ENCODE measurements at places on chromosomes 1 and 21. TPM values are rescaled to one million over a fixed set of nuclear protein-coding genes. Genes with fewer than 3 reads are reported as not detected.

The KLF17 gene
- not detected for total RNA-seq

The PRMT2 gene
- total RNA-seq: 81.1 TPM

The SAMSN1 gene
- total RNA-seq: not detected

The LCE2B gene
- not detected for total RNA-seq

The CACNA1S gene
- 0.09 TPM for total RNA-seq

The AGTRAP gene
- 76.6 TPM for total RNA-seq

The SEMA4A gene
- total RNA-seq: 5.9 TPM

The RHBDL2 gene
- not detected for total RNA-seq

The C1orf226 gene
- 5.1 TPM for total RNA-seq

The SEC16B gene
- total RNA-seq: 0.90 TPM

The SPTA1 gene
- total RNA-seq: not detected

The TSACC gene
- total RNA-seq: 0.86 TPM

- DNase-seq: no peak
Measured at GRCh38 chr1:27967106-27967883, 7.5 kb downstream of the XKR8 start.

GRCh38 chr1:109298666-109299557 lies 7.9 kb downstream of the MYBPHL start:
- no peak for DNase-seq

DNA sequence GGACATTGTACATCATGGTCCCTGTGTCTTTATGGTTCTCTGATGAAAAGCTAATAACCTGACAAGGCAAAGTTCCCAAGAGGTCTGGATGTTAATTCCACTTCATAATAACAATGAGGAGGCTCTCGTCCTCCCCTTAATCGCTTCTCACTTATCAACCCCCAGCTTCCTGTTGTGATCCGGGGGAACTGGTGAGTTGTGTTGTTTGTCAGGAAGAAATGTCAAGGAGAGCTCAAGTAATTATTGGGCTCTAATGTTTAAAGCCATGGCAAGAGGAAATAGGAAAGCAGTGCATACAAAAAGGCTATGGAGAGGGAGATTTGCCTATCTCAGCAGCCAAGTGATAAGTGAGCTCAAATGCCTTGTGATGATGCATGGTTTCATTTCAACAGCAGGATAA lies 42.8 kb upstream of the RASAL2 start:
- no peak for DNase-seq

GRCh38 chr1:18608534-18608933 lies 22.1 kb upstream of the PAX7 start:
- DNase-seq: no peak

GRCh38 chr1:161944381-161944780 lies 79.3 kb downstream of the OLFML2B start:
- no peak for DNase-seq

GRCh38 chr1:89287181-89288050 lies 14.8 kb upstream of the GBP5 start:
- no peak for DNase-seq

GRCh38 chr1:225485226-225485625 lies 57.4 kb upstream of the LBR start:
- peak; percentile 42 for DNase-seq

- peak; percentile 67 for DNase-seq
Measured at GRCh38 chr1:247332623-247333361, 1.1 kb upstream of the ZNF496 start.

- no peak for DNase-seq
Measured at GRCh38 chr1:227411066-227411465, 92.8 kb upstream of the CDC42BPA start.

DNA sequence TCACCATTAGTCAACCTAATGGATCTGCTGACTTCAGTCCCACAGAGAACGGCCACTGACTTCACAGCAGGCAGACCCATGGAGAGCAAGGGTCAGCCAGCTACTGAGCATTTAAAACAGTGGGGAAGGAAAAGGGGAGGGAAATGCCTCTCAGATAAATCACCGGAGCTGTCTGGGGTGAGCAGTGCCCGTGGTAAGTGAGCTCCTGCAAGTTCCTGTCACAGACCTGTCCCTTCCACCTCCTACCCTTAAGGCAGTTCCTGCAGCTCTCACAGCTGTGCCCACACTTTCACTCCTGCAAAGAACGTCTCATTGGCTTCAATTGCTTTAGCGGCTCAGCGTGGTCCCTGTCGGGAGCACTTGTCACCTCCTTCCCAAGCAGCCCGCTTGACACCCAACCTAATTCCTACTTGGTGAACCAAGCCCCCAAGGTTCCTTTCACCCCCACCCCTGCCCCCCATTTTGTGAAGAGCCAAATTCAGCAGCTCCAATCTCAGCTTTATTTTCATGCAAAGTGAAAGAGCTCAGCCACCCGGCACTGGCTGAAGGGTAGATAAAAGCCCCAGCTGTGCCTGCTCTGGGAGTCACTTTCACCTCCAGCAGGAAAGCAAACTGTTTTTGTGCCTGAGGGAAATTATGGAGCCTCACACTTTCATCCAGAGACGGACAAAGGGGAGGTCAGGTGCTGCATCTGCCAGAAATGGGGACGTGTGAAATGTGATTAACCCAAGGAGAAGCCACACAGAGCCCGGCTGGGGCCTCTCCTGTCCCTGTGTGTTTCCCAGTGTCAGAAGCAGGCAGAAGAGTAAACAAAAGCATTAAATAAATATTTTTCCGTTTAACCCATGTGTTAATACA lies 306.2 kb downstream of the TTLL7 start:
- DNase-seq: peak; percentile 94

GRCh38 chr1:242629396-242629795 lies 104.9 kb upstream of the PLD5 start:
- no peak for DNase-seq

- no peak for DNase-seq
Measured at GRCh38 chr21:44742418-44743153, 31.2 kb upstream of the TSPEAR start.

DNA sequence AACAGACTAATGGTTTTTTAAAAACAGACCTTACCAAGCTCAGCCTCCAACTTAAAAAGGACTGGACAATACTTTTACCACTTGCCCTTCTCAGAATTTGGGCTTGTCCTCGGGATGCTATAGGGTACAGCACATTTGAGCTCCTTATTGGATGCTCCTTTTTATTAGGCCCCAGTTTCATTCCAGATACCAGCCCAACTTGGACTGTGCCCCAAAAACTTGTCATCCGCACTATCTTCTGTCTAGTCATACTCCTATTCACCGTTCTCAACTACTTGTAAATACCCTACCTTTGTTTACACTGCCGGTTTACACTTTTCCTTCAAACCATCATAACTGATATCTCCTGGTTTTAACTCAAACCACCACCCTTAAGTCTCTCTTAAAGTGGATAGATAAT lies 17.9 kb upstream of the ANKRD13C start:
- no peak for DNase-seq

- no peak for DNase-seq
Measured at GRCh38 chr1:117181630-117182041, 29.1 kb downstream of the VTCN1 start.

GRCh38 chr1:78292361-78292760 lies 198.4 kb upstream of the PTGFR start:
- DNase-seq: no peak

- DNase-seq: no peak
Measured at GRCh38 chr1:199122532-199123311, 483.9 kb downstream of the PTPRC start.

- DNase-seq: no peak
Measured at GRCh38 chr21:39738566-39738965, 6.4 kb upstream of the IGSF5 start.

- no peak for DNase-seq
Measured at GRCh38 chr1:25858494-25858893, 763 bp downstream of the AUNIP start.

GRCh38 chr21:35357041-35357780 lies 308.1 kb upstream of the RUNX1 start:
- no peak for DNase-seq

DNA sequence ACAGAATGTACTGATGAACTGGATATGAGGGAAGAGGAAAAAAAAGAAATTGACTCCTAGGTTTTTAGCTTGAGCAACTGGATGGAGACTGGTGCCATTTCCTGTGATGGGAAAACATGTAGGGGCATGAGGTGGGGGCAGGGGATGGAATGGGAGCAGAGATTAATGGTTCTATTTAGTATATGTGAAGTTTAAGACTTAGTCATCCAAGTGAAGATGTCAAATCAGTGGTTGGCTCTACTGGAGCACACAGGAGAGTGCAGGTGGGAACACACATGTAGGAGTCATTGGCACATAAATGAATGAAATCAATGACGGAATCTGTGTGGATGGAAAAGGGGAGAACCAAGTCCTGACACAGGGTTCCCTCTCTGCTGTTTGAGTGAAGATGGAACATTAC lies 224.4 kb upstream of the COA6 start:
- no peak for DNase-seq

- no peak for DNase-seq
Measured at GRCh38 chr21:44453120-44453519, 2.2 kb upstream of the LRRC3 start.

- DNase-seq: no peak
Measured at GRCh38 chr1:94183197-94183815, 54.1 kb downstream of the ARHGAP29 start.

- DNase-seq: no peak
Measured at GRCh38 chr1:49424782-49425181, 599.0 kb downstream of the AGBL4 start.

- DNase-seq: no peak
Measured at GRCh38 chr21:33685613-33686197, 43.4 kb downstream of the ITSN1 start.

GRCh38 chr1:119908661-119909060 lies 12.3 kb upstream of the ADAM30 start:
- DNase-seq: no peak

GRCh38 chr21:34983680-34984086 lies 65.4 kb downstream of the RUNX1 start:
- DNase-seq: no peak

DNA sequence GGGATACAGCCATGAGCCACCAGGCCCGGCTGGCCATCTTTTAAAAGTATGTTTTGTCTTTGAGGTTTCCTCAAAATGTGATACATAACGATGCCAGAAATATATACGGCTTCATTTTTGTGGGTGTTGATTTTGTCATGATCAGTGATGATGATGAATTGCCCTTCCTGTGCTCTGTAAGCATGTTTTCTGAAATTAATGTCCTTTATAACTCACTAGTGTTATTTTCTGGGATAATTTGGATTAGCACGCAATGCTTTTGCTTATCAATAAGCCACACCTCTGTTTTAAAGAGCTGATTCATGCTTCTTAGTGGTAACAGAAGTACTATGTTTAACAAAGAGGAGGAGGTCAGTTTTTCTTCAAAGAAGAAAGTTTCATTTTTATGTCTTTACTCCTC lies 25.6 kb downstream of the PHACTR4 start:
- no peak for DNase-seq

- DNase-seq: no peak
Measured at GRCh38 chr1:118429856-118430255, 244.8 kb upstream of the SPAG17 start.

DNA sequence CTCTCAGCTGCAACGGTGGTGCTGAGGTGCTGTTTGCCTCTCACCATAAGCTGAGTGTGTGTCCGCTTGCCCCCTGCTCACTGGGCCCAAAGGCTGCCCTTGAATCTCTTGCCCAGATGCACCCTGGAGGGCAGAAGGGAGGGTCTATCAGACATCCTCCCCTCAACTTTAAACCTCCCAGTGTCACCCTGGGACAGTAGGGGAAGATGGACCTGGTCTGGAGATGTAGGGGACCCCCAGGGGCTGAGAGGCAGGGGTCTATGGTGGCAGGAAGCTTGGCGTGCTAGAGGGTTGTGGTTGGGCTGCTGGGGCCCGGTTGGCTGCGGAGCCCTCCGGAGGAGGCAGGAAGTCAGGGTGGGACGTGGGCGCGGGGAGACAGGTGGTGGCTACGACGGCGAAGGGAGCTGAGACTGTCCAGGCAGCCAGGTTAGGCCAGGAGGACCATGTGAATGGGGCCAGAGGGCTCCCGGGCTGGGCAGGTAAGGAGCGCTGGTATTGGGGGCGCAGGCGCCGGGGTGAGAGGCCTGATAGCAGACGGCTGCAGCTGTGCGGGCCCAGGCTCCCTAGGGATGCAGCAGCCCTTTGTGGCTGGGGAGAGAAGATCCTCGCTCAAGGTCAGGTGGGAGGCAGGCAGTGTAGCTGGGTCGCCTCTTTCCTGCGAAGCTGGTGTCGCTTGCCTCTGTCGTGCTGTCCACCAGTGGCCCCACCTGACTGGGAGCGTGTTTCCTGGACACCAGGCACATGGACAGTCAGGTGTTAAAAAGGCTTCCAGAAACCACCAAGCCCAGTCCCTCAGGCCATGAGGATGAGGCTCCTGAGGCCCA lies at the start of gene LCK:
TSS of gene LCK (plus strand) at position 373 of the 824 bp plus-strand sequence. CDS start 23,065 bp downstream, outside the sequence.
- DNase-seq: peak; percentile 58

GRCh38 chr21:42644223-42645208 lies 8.9 kb upstream of the PDE9A start:
- DNase-seq: no peak

DNA sequence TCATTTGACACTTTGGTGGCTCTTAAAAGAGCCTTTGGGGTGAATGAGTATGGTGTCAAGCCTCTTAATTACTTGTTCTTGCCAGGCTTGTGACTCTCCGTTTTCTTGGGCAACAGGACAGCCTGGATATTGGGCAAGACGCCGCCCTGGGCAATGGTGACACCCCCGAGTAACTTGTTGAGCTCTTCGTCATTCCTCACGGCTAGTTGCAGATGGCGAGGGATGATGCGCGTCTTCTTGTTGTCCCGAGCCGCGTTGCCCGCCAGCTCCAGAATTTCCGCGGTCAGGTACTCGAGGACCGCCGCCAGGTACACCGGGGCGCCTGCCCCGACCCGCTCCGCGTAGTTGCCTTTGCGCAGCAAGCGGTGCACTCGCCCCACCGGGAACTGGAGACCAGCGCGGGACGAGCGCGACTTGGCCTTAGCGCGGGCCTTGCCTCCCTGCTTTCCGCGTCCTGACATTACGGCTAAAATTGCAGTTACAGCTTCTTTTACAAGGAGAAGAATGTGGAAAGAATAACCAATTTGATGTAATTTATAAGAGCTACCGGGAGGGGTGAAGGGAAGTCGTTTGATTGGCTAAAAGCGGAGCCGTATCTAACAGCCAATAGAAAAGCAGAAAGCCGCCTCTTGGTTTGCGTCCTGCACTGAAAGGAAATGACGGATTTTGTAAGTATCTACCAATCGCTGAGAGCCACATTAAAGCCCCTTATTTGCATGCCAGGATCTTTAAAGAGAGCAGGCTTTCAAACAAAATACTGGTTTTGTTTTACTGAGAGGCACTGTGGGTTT lies 11.7 kb upstream of the BOLA1 start:
- DNase-seq: peak; percentile 90
